DMS 273 treated with DMSO at 0.1 percent for 48 hours (cell line): ENCODE measurements at places on chromosomes 3 and 15.

DNA sequence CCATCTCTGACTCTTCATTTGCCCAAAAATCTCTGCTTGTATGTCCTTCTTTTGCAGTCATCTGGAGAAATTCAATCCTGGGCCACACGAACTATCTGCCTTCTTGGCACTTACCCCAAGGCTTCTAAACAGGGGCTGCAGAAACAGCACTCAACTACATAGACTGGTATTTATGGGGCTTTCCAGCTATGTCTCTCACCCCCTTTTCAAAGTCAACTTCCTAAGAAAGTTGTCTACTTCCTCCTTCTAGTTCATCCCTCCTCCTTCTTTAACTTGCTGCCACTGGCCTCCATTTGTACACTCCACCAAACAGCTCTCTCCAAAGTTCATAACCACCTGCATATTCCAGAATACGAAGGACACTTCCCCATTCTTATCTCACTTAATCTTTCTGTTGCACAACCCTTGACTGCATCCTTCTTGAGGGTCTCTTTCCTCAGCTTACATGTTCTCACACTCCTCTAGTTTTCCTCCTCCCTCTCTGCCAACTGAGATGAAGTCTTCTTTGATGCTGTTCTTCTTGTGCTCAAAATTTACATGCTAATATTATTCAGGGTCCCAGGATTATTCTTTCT, 55.2 kb downstream of the PLD1 start:
- DNase-seq = no peak

- DNase-seq = no peak
Measured at GRCh38 chr15:93200837-93201226, 111.8 kb upstream of the RGMA start.

DNA sequence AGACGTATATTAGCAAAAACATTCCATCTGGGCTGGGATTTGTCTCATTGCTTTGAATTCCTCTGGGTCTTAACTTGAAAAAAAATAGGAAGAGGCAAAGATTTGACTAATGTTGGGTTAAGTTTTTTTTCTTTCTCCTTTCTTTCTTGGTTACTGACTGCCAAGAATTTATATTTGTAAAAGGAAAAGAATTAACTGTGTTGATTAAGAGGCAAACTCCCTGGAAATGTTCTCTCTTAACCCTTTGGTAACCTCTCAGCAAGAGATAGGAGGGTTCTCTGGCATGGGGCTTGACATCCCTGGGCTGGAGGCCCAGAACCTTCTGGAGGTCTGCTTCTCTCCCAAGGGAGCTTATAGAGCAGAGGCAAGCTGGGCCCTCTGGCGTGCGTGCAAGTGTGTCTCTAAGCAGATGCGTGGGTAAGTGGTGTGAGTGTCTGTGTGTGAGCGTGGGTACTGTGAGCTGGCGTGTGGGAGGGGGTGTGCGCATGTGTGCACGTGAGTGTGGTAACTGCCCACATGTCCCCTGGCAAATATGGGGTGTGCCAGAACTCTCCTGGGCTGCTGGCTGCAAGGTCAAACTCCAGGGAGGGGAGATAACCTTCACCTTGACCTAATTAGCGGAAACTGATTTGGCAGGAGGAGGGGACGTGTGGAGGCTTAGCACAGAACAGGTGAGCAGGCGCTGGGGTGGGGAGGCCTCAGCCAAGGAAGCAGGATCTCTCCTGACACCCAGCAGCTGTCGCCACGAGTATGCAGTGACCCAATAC, 49.4 kb upstream of the MAGEF1 start:
- no peak for DNase-seq

DNA sequence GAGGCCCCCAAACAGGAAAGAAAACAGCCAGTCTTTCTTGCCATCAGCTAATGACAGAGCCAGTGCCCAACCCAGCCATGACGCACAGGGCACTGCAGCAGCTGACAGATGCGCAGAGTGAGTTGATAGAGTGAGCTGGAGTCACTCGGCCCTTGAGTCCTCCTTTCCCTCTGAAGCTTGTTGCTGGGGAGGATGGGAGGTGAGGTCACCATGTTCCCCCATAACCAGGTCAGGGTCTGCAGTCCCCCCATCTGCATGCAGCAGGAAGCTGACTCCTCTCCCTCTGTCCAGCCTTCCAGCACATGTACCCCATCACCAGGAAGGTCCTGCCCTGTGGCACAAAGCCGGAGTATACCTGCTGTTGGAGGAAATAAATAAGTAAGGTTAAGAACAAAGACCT, 174.6 kb downstream of the ABHD5 start:
- no peak for DNase-seq

GRCh38 chr15:69691307-69692015, 238.8 kb downstream of the RPLP1 start:
- DNase-seq = no peak

GRCh38 chr3:52243791-52244628, 1.5 kb upstream of the PPM1M start:
- DNase-seq = no peak

- DNase-seq = no peak
Measured at GRCh38 chr3:129449279-129450115, 9.5 kb downstream of the IFT122 start.

GRCh38 chr15:73362900-73363299, 5.9 kb downstream of the HCN4 start:
- DNase-seq = no peak

GRCh38 chr3:159346271-159346903, 544.5 kb downstream of the MFSD1 start:
- no peak for DNase-seq

DNA sequence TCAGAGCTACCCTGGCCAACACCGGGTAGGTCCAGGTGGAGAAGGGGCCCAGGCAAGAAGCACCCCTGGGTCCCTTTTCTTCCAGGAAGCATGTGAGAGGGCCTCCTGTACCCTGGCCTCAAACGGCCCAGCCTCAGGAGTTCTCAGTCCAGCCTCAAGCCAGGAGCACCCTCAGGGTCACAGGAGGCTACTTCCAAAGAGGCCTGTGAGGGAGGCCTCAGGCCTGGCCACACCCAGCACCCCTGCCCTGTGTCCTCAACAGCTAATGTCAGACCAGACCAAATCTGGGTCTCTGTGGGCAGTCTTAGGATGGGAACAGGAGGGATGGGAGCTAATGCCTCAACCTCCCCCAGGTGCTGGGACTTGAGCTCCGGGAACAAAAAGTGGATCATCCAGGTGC, 23.5 kb downstream of the PTH1R start:
- DNase-seq = no peak

DNA sequence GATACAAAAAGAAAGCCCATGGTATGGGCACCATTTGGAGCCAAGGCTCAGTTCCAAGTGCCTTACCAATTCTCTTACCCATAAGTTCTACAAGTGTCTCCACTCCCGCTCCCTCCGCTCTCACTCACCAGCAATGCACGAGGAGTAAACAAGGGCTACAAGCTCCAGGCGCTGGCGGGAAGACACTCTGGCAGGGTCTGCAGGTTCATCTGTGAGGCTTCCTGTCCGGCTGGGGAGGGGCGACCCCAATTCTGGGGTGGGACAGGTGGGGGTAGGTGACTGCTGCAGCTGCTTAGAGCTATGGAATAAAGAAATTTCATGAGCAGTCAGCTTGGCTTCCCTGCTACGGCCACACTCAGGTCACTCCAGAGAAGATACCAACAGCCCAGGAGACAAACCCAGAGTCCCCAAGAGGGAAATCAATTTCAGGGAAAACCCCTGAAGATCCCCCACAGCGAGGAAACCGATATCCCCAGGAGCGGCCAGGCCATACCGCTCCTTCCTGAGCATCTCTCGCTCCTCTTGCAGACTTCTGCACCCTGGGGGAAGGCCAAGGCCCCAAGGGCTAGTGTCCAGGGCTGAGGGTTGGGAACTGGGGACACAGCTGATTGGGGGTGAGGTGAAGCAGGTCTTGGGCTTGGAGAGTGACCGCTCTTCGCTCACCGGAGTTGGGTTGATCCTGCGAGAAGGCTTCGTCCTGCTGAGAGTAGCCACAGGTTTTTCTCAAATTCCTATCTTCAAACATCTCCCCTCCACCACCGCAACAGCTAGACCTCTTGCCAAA, 1.4 kb downstream of the CDAN1 start:
- no peak for DNase-seq

GRCh38 chr3:63895422-63896189, 16.6 kb downstream of the SCAANT1 start:
- no peak for DNase-seq

- no peak for DNase-seq
Measured at GRCh38 chr3:5233026-5233425, 45.5 kb downstream of the EDEM1 start.

DNA sequence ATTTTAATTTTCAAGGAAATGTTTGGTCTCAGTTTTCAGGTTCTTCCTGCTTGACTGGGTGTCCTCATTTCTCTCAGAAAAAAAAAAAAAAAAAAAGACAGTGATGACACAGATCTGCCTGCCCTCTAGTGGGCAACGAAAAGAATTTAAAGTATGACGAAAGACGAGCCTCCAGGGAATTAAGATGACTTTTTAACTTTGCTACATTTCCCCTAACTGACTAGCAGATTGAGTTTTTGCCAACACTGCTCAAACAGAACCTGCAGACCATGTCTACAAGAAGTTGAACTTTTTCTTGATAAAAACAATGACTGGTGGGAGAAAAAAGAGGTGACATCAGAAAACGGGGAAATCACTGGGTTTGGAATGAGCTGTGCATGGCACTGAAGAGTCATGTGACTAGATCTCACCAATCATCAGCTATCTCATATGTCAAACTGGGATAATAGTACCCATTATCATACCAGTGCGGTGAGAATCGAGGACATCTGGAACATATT, 40.8 kb downstream of the EOMES start:
- DNase-seq = no peak

DNA sequence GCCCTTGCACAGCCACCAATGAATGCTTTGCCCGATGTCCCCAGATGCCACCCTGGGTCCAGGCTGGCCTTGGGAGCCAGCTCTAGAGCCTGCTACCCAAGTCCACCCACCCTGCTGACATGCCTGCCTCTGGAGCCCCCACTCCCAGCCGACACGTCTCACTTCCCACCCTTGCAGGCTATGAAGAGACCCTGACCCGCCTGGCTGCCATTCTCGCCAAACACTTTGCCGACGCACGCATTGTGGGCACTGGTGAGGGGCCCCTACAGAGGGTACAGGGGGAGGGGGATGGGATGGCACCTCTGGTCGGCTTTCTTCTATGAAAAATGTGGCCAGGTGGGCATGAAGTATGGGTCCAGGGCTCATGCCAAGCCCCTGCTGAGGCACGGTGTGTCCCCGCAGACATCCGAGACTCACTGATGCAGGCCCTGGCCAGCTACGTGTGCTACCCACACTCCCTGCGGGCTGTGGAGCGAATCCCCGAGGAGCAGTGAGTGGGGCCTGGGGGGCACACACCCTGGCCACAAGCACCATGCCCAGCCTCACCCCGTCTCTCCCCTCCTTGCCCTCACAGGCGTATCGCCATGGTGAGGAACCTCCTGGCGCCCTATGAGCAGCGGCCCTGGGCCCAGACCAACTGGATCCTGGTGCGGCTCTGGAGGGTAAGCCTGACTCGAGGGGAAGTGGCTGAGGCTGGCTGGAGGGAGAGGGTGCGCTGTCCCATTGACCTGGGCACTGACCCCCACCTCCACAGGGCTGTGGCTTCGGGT, 6.0 kb downstream of the AMIGO3 start:
- no peak for DNase-seq

GRCh38 chr3:188369526-188369925, 215.6 kb downstream of the LPP start:
- DNase-seq = no peak

- DNase-seq = no peak
Measured at GRCh38 chr3:186315581-186316354, 46.3 kb downstream of the DGKG start.

DNA sequence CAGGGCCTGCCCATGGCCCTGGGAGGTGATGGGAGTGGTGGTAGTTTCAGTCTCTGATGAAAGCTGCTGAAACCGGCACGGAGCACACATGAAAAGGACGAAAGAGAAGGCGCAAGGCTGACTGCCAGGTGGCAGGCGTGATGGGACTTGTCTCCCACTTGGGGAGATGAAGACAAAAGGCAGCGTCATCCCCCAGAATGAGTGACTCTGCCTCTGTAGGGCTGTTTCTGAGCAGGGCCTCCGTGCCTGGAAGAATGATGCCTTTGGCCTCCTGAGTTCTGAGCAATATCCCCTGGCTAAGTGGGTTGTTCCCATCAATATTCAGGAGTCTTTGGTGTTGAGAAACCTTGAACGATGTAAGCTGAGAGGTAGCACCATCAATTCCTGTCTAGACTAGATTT, 237.8 kb downstream of the OPA1 start:
- no peak for DNase-seq

DNA sequence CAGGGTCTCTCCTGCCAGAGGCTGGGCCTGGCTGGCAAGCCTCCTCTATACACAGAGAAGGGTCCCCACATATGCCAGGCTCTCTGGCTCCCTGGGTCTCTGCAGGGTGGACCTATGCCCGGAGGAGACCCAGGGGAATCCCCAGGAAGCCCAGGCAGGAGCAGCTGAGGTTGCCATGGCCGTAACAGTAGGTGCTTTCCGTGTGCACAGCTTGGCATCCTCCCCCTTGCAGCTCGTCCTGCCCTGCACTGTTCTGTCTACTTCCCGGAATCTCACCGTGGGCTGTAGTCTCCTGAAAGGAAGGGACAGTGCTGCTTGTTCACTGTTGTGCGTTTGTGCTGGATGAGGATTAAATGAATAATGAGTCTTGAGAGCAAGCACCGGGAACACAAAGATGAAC, 47.8 kb downstream of the DAPK2 start:
- no peak for DNase-seq

DNA sequence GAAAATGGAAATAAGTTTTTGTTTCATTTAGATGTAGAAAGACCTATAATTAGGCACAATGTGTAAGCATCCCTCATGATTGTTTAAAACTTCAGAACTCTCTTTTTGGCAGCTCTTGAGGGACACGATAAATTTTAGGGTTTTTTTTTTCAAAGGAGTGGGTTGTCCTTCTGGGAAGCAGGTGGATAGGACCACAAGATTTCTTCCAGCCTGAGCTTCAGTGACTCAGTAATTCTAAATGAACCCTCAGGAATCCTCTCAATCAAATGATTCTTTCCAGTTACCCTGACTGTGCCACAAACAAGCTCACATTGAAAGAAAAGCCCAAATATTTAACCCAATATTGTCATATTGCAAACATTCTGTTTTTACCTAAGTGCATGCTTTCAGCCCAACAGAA, 45.1 kb downstream of the COL8A1 start:
- DNase-seq = no peak

DNA sequence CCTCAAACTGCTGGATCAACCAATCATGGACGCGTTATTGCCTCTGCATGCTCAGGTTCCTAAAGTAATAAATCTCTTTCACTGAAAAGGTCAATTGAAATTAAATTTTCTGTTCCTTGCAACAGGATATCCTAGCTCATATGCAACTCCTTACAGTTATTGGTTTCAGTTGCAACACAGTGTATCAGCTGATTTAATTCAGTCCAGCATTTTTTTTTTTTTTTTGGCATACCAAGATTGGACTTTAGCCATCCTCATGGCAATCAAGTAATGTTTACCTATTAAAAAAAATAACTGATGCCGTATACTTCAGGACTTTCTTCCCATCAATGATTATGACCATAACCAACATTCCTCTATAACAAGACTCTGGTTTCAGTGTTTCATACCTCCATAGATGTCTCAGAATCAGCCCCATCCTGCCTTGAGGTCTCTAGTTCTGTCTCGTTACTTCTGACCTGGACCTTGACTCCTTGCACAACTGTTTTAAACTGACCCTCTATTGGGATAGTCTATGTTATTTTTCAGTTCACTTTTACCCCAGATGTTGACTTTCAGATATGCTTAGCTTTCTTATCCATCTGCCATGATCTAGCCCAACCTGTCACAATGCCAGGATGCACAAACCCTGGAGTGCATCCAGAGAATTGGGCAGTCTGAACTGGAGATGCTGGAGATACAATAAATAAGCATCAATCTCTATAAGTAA, 265.0 kb upstream of the GADL1 start:
- no peak for DNase-seq

- DNase-seq = no peak
Measured at GRCh38 chr15:33095641-33096040, 98.9 kb downstream of the FMN1 start.

- DNase-seq = no peak
Measured at GRCh38 chr3:134790065-134790464, 5.0 kb upstream of the EPHB1 start.
